Activated T-cell treated with anti-CD3 and anti-CD28 coated beads, Interleukin-2, amount 50 U/mL, for 24 hours (primary cell): ENCODE measurements at places on chromosomes 7 and 10.

- DNase-seq: no peak
Observed at GRCh38 chr7:149104214-149104613, 13.7 kb upstream of the ZNF786 start.

GRCh38 chr10:30528429-30528786 lies 94.4 kb downstream of the MAP3K8 start:
- DNase-seq: no peak

DNA sequence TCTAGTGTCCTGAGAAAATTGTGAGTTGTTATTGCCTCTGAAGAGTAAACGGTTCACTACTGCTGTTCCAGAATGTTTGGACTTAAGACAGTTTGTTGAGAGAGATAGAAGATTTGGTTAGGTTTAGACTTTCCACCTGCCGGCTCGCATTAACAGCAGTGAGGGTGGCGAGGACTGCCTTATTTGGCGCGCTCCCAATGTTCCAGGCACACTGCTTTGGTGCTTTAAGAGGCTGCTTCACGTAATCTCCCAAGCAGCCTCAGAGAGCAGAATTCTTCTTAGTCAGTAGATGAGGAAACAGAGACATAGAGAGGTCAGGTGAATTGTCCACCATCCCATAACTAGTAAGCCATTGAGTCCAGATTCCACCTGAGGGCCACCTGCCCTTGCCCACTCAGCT lies 41.1 kb downstream of the GLRX3 start:
- DNase-seq: no peak

DNA sequence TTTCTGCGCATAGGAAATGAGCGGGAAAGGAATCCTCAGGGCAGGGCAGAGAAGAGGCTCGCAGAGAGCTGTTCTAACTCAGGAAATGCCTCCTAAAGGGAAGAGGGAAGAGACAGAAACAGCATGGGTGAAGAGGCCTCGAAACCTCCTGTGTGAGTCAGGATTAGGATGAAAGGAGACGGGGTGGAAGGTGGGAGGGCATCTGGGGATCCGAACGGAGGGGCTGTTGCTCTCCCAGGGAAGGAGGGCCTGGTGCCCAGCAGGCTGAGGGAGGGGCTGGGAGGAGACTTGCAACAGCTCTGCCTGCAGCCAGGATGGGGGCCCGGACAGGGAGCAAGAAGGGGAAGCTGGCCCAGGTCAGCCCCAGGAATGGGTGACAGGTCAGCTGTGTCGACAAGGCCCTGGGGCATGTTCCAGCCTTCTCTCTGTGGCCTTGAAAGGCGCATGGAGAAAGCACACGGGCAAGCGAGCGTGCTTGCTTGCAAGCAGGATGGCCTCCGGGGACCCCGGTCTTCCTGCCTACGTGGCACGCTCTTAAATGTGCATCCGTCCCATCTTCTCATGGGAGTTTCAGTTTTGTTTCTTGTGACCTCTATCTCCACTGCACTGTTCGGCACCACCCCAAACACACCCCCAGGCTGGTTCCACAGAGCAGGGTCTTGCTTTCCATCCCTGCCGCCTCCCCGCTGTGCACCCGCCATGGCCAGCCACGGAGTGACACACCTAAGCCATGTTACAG lies 63.5 kb downstream of the HIPK2 start:
- DNase-seq: no peak
